ENCODE measurements at places on chromosomes 6 and 20.

GRCh38 chr20:61487346-61487996 is 235.4 kb downstream of the CDH4 start:
- DNase-seq, result no peak

GRCh38 chr6:6331393-6331792 is 10.9 kb upstream of the F13A1 start:
- no peak for DNase-seq

DNA sequence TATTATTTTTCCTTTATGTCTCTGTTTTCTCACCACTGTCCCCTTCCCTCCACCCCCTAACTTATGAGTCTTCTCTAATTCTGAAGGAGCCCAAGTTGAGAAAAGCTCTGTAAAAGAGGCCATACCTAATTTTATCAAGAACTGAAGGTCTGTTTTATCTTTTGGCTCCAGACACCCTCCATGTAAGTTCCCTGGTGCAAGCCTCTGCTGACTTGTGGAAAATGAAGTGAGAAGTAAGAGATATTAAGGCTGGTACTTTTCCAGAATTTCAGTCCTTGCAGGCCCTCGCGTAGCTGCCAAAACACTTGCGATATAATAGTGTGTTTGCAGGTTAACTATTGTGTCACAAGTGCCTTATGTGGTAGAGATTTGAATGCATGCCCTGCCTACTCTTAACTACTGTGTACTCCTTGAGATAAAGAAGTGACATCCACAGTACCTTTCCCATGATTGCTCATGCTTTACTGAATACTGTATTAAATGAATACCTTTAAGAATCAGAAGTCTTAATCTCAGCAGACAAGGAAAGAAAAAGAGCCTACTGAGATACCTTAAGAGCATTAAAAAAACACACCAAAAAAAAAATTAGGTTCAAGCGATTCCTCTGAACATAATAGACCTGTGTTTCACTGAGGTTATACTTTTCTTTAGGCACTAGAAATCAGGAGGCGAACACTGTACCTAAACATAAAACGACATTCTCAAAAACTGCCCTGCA is 143.6 kb upstream of the ZNF184 start:
- DNase-seq, result no peak

- no peak for DNase-seq
Measured at GRCh38 chr6:106145144-106145543, 59.0 kb downstream of the PRDM1 start.

GRCh38 chr6:42571611-42572342 is 7.9 kb downstream of the UBR2 start:
- DNase-seq, result no peak

GRCh38 chr6:27092316-27092692 is 155.2 kb upstream of the PRSS16 start:
- DNase-seq, result no peak

Data from activated T-cell treated with anti-CD3 and anti-CD28 coated beads for 1 hour (primary cell).